Kasumi-1 (cell line): ENCODE measurements at places on chromosomes 16 and 17.

DNA sequence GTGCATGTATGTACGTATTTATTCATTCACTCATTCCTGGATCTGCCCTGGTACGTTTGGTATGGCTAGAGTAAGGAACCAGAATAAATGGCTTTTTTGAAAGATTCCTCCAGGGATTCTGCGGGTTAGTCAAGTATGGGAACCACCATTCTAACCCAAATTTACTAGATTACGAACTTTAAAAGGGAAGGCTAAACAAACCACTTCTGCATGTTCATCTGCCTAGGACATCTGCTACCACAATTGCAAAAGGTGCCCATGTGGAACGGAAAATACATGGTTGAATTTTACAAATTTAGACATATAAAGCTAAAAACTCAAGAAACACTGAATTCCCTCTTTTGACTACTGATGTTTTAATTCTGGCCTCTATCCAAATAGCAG lies 22.1 kb downstream of the CYTH1 start:
- DNase-seq, result no peak

- no peak for DNase-seq
These were observed 62.4 kb upstream of the NLK start for GRCh38 chr17:27980043-27980442.

GRCh38 chr17:11628374-11628773 lies 30.1 kb downstream of the DNAH9 start:
- no peak for DNase-seq

DNA sequence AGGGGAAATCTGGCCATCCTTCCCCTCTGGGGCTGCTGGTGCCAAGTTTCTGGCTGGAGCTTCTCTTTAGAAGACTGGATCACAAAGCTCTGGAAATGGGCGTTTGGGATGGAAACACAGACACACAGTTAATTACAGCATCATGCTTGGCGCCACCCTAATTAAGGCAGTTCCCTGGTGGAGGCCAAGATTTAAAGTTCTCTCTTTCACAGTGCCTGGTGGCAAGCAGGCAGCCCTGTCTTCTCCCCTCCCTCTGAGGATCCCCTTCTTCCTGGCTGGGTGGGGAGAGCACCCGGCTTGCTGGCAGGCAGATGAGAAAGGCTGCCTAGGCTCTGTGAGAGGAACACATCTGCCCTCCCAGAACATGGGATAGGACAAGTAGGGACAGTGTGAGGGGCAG lies 59.0 kb upstream of the NKD1 start:
- DNase-seq, result no peak

- no peak for DNase-seq
These were observed 25.9 kb downstream of the HOXB1 start for GRCh38 chr17:48504953-48505352.

DNA sequence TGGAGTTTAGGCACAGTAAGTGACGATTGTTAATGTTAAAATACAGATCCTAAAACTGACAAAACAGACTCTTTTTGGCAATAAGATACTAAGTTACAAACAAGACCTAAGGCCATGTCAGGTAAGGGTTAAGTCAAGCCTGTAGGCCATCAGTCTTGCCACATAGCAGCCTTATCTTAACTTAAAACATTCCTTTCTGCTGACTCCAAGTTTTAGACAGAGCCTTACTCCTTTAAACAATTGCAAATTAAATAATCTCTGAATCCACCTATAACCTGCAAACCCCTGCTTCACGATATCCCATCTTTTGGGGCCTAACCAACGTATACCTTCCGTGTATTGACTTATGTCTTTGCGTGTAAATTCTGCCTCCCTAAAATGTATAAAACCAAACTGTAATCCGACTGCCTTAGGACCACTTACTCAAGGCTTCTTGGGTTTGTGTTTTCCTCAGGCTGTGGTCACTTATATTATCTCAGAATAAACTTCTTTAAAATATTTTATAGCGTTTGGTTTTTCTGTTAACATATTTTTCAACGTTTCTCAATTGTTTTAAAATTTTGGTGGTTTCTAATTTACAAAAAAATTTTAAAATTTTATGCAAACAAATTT lies 64.4 kb downstream of the EFCAB5 start:
- DNase-seq, result no peak
